NCI-H2081 (cell line): ENCODE measurements at places on chromosomes 16 and 17.

GRCh38 chr17:75755990-75756389, 9.0 kb downstream of the GALK1 start:
- no peak for DNase-seq

- DNase-seq, result peak; percentile 23
Observed at GRCh38 chr17:77374170-77374936, 233.6 kb downstream of the SEC14L1 start.

GRCh38 chr17:3531266-3532101, 26.1 kb downstream of the TRPV3 start:
- no peak for DNase-seq

DNA sequence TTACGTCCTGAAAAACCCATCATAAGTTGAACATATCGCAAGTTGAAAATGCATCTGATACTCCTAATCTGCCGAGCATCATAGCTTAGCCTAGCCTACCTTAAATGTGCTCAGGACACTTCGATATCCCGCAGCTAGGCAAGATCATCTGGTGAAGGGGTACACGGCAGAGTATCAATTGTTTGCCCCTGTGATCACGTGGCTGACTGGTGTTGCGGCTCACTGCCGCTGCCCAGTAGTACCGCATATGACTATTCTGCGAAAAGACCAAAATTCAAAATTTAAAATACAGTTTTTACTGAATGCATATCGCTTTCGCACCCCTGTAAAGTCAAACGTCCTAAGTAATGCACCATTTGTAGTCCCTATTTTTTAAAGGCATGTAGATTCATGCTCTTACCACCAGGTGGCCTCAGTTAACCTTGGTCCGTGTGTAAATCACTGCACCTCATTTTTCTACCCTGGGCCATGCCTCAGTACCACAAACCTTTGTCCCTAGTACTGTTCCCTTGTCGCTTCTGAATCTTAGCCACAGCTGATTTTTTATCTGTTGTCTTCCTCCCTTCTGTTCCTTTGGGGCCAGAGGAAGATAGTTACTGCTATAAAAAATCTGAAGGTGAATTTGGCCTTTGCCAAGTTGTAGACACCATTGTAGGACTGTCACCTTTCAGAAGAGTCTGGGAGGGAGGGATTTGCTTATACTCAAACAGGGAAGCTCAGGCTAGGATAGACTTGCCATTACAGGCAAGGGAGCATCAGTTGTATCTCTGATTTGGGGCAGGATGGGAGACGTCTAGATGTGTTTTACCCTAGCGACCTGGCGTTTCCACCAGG, 34.4 kb downstream of the WWP2 start:
- peak; percentile 38 for DNase-seq

DNA sequence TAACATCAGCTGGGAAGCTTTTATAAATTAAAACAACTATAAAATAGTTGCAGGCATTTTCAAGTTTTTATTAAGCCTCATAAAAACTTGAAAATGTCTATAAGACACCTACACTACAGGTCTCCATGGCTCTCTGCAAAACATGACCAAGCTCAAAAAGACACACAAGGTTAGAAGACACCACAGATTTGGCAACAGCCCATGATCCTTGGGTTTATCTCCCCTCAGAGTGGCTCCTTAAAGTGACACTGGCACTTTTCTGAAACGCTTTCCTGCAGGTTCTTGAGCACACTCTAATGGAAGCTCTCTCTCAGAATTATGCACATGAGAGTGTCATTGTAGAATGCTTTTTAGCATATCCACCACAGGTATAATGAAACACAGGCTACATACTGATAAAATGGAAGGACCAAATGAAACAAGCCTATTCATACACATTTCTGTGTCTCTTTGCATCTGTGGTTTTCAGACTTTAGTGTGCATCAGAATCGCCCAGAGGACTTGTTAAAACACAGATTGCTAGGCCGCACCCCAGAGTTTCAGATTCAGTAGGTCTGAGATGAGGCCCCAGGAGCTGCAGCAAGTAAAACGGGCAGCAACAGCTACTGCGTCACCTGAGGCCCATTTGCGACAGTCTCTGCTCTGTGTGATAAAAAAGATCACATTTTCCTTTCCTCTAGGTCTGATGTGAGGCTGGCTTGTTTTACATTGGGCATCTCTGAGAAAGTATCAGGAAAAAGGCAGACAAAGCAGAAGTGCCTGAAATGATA, 75.0 kb upstream of the WSB1 start:
- no peak for DNase-seq

- DNase-seq, result peak; percentile 78
Observed at GRCh38 chr17:63476854-63477479, at the start of gene ACE. Gene ACE (plus strand): TSS chr17:63477061. CDS start chr17:63477095, 34 bp downstream.

DNA sequence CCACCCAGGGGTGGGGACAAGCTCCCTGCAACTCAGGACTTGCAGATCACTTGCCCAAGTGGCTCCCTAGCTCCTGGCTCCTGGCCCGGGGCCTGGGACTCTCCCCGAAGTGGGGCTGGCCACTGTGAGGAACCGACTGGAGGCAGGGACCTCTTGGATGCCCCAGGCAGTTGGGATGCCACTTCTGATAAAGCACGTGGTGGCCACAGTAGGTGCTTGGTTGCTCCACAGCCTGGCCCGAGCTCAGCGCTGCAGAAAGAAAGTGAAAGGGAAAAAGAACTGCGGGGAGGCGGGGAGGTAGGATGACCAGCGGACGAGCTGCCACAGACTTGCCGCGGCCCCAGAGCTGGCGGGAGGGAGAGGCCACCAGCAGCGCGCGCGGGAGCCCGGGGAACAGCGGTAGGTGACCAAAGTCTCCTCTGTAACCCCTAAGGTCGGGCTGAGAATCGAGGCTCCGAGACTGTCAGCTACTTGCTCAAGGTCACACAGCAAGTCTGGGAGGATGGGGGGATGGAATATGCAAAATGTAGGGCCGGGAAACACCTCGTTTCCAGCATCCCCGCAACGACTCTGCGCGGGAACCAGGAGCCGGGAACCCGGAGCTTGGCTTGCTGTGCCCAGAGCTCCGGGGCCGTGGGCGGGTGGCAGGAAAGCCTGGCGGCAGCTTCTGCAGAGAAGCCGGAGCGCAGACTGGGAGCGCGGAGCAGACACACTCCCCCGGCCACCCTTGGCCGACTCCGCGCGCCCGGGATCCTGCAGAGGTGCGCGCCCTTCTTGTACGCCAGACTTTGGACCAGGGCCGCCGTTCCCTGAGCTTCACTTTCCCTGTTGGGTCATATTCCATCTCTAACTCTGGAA, 1.9 kb downstream of the CIITA start:
- no peak for DNase-seq

DNA sequence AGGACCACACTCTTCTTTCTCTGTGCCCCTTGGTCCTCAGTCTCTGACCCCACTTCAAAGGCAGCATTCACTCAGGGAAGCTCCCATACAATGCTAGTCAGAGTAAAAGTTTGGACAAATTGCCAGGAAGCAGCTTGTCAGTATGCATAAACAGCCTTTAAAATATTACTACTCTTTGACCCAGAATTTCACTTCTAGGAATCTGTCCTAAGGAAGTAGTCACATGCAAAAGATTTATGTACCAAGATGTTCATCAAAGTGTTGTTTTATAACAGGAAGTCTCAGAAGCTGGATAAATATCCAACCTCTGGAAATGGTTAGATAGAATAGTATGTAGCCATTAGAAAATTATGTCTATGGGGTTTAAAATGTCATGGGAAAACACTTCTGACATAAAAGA, 31.0 kb downstream of the MAPT start:
- DNase-seq, result no peak

DNA sequence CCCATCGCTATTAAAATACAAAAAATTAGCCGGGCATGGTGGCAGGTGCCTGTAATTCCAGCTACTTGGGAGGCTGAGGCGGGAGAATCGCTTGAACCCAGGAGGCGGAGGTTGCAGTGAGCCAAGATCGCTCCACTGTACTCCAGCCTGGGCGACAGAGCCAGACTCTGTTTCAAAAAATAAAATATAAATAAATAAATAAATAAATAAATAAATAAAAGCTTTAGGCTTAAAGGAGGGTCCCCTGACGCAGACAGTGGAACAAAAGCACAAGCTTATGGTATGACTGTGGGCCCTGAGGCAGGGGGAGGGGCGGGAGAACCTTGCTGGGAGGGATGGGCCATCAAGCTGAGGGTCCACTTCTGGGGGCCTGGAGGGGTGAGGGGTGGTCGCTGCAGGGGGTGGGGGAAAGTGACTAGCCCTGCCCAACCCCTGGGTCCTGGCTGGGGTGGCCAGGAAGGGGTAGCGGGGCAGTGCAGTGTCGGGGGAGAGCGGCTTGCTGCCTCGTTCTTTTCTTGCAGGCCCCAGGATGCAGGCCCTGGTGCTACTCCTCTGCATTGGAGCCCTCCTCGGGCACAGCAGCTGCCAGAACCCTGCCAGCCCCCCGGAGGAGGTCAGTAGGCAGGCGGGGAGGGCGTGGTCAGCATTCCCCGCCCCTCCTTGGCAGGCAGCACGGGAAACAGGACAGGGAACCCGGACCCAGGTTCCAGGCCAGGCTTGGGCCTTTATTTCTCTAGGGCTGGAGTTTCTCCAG, 4.7 kb downstream of the SERPINF1 start:
- DNase-seq, result no peak

DNA sequence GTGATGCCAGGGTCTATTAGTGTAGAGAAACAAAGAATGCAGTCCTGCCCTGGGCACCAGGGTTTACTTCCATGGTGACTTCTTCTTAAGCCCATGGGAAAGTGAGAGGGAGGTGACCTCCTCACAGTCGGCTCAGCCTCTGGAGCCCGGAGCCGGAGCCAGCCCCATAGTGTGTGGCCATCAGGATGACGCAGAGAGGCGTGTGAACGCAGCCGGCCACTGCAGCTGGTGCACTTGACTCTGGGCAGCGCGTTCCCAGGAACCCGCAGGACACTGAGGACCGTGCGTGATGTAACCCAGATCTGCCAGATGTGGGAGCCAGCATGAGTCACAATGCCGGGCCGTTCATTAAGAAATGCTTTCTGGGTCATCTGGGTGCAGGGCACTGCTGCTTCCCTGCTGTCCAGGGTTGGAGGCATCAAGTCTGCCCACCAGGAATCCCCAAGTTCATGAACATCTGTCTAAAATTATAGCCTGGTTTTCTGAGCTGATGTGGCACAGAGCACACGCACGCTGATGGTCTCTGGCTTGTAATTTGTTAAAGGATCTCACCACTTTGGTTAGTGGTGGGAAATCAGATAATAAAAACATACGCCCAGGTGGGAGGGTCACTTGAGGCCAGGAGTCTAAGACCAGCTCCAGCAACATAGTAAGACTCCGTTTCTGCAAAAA, 114.1 kb downstream of the PITPNC1 start:
- no peak for DNase-seq

- DNase-seq, result no peak
Observed at GRCh38 chr17:68334393-68334792, 43.1 kb downstream of the ARSG start.

- no peak for DNase-seq
Observed at GRCh38 chr17:73624496-73624988, 19.7 kb downstream of the SDK2 start.

DNA sequence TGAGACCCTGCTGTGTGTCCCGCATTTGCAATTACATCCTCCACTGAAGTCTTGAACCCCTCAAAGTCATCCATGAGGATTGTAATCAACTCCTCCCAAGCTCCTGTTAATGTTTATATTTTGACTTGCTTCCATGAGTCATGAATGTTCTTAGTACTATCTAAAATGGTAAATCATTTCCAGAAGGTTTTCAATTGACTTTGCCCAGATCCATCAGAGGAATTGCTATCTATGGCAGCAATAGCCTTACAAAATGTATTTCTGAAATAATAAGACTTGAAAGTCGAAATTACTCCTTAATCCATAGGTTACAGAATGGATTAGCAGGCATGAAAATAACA, 2.5 kb upstream of the C16orf87 start:
- DNase-seq, result no peak

GRCh38 chr16:4388271-4389021, 16.8 kb downstream of the VASN start:
- no peak for DNase-seq

DNA sequence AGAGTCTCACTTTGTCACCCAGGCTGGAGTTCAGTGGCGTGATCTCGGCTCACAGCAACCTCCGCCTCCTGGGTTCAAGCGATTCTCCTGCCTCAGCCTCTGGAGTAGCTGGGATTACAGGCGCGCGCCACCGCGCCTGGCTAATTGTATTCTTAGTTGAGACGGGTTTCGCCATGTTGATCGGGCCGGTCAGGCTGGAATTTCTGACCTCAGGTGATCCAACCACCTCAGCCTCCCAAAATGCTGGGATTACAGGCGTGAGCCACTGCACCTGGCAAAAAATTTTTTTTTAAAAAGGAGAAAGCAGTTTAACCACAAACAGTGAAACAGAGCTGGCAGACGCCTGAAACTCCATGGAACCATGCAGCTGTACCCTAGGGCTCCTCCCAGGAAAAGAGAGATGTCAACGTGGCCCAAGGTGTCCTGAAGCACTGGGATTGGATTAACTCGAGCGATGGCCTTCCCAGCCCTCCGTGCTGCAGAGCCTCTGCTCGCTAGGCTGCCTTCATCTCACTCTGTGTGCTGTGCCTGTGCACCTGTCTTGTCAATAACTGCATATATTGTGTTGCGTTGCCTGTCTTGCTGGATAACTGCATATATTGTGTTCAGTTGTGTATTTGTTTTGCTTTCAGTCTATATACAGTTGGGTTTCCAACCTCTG, 29.6 kb upstream of the FOXK2 start:
- DNase-seq, result no peak

- no peak for DNase-seq
Observed at GRCh38 chr16:5046914-5047313, 13.2 kb upstream of the NAGPA start.

DNA sequence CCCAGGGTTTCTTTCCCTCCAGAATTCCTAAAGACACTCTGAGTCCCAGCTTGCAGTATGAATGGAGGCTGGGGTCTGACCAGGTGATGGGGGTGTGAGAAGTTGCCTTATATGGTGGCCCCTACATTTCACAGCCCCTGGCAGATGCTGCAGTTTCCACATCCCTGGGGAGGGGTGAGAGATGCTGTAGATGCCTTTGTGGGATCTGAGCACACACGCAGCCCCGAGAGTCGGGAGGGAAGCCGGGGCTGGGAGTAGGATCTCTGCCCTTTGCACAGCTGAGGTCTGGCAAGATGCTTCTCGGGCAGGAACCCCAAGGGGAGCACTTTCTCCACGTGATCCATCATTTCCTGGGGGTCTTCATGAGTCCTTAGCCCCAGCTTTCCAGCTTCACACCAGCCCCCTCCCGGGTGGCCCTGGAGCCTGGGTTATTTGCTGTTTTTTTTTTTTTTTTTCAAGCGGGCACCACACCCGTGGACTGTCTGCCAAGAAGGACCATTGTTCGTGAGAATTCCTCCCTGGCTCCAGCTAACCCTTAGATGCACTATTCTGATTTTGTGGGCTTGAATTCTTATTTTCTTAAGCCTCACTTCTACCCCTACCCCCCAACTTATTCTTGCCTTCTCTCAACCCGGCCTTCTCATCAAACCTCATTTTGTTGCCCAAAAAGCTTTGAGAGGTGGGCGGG, 50.6 kb downstream of the NTN1 start:
- DNase-seq, result no peak

GRCh38 chr17:38444151-38444550, 15.9 kb downstream of the ARHGAP23 start:
- peak; percentile 74 for DNase-seq
